ENCODE measurements at places on chromosomes 6 and 20.

GRCh38 chr20:64149141-64149540 is 15.1 kb upstream of the MYT1 start:
- DNase-seq: no peak

DNA sequence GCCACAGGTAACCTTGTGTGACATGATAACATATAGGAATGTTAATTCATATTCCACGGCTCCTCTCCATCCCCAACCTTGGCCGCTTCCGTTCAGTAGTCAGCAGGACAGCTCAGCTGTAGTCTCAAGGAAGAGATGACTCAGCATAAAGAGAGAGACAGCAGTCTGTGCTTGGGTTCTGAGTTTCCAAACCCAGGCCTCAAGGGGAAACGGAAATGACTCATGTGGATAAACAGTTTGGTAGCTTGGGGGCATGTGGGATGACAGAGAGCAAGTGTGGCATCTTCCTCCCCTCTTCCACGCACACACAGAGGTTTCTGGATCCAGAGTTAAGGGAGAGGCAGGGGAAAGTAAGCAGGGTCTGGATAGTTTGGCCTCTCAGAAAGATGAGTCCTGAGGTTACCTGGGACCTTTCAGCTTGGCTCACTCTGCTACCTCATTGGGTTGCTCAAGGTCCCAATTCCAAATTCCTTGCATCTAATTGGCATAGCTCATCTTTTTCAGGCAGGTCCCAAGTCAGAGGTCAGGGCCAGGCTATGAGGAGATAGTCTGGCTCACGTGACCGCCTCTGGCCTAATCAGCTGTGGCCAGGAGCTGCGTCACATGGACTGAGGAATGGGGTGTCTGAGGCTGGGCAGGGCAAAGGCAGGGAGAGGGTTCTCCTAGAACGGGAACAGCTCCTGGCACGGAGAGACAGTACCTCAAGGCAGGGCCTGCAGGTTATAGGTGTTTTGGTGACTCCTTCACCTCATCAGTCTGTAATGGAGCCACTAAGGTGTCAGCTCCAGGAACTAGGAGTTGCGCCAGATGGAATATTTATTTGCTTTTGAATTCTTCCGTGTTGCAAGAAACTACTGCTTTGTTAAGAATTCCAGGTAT is 36.5 kb upstream of the MLN start:
- no peak for DNase-seq

DNA sequence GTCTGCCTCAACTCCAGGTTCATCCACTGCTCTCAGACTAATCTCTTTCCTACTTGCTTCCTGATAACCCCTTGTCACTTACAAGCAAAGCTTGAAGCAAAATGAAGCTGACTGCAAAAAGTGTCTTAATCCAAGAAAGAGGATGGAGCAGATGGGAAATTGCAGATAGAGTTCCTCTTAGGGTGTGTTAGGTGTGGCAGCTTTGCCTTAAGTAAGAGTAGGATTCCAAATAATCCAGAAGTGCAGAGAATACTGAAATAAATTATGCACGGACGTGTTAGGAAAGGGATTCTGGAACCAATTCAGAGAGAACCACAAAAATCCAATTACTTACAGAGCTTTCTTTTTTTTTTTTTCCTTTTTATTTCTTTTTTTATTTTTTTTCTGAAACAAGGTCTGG is 6.1 kb upstream of the RPL7L1 start:
- no peak for DNase-seq

DNA sequence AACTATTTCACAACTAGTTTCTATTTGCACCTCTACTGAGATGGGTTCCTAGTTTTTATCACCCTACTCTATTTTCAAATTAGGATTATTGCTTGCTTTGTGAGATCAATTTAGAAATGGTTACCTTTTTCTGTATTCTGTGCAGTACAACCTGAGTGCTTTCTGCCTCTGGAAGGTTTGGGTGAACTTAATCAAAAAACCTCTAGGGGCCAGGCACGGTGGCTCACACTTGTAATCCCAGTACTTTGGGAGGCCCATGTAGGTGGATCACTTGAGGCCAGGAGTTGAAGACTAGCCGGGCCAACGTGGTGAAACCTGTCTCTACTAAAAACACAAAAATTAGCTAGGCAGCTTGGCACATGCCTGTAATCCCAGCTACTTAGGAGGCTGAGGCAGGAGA is 63.3 kb downstream of the SCAF8 start:
- DNase-seq: no peak

DNA sequence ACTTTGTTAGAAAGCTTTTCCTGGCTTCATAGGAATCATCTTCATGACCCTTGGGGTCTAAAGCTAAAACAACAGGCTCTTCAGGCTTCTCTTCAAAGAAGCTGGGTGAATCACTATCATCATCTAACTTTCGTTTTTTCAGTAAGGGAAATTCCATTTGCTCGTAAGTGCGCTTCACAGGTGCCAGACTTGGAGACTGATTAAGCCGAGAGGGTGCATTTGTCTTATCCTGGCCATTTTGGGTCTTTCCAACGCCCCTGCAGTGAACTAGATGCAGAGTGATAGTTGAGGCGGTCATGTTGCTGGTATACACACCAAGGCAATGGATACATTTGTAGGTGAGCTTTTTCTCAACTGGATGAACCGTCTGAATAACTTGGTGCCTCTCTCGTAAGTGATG is 38.8 kb downstream of the ADNP start:
- DNase-seq: no peak

DNA sequence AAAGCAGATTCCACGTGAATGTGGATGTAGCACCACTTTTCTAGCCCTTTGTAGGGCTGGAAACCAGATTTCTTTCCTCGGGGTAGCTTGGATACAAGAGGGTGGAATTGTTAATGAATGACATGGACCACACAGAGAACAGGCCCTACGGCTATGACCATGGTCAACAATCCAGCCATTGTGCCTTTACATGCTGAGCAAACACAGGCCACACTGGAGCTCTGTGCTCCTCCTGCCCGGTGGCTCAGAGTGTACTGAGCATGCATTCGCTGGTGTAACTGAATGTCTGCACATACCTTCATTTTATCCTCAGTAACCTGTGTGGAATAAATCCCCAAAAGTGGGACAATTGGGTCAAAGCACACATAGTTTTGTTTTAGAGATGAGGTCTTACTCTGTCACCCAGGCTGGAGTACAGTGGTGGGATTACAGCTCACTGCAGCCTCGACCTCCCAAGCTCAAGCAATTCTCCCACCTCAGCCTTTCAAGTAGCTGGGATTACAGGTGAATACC is 32.8 kb downstream of the LRP11 start:
- no peak for DNase-seq

DNA sequence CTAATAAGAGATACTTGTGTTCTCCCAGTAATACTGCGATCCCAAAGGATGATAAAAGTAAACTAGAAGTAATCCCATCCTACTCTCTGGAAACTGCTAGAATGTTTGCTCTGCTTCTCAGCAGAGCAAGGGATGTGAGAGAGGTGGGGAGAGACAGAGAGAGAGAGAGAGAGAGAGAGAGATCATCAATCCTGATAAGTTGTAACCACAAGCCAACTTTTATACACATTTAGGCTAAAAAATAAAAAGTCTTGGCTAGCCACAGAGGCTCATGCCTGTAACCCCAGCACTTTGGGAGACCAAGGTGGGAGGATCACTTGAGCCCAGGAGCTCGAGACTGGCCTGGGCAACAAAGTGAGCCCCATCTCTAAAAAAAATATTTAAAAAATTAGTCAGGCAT is 16.0 kb upstream of the TRIM38 start:
- DNase-seq: no peak

- no peak for DNase-seq
These were observed 13.5 kb downstream of the PIGU start for GRCh38 chr20:34663213-34663943.

GRCh38 chr20:41278936-41279335 is 38.6 kb downstream of the ZHX3 start:
- no peak for DNase-seq

DNA sequence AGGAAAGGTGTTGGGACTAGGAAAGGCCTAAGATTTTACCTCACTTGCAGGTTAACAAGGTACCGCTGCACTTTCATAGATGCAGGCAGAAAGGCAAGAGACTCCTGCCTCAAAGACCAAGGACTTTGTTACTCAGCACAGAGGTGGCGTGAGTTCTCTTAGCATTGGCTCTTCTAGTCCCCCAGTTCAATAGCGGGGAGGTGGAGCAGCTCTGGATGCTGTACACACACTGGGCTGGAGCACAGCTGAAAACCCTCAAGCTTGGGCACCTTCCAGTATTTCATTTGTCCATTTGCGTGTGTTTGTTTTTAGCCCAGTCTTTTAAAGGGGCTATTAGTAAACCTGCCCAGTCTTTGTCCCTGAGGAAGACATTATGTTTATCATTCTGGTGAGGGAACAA is 345.2 kb downstream of the FARS2 start:
- no peak for DNase-seq

DNA sequence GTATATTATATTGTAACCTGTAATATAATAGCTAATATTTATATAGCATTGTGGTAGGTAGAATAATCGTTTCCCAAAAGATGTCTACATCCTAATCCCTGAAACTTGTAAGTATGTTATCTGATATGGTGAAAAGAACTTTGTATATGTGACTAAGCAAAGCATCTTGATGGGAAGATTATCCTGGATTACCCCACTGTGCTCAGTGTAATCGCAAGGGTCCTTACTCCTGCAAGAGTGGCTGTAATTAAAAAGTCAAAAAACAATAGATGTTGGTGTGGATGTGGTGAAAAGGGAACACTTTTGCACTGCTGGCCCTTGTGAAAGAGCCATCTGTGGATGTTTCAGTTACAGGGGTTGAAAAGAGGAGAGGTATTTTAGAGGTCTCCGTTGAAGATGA is 95.2 kb downstream of the EDN1 start:
- no peak for DNase-seq

GRCh38 chr20:40774252-40774651 is 85.2 kb upstream of the MAFB start:
- no peak for DNase-seq

DNA sequence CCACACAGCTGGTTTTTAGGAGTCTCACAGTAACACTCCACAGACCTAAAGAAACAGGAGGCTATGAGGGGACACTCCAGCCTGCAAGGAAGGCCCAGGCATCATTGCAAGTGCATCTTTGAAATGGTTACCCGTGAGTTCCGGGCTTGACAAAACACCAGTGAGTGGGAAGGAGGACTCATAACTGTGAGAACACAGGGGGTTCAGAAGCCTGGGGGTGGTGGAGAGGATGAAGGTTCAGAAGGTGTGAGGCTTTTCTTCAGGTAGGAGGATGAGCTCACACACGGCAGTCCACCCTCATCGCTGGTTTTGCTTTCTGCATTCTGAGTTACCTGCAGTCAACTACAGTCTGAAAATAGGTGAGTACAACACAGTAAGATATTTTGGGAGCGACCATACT is 39.9 kb downstream of the MAP7 start:
- DNase-seq: no peak

GRCh38 chr20:5675103-5676091 is 74.8 kb upstream of the SHLD1 start:
- no peak for DNase-seq

- DNase-seq: no peak
These were observed 306.4 kb downstream of the CDKAL1 start for GRCh38 chr6:20840675-20841074.

DNA sequence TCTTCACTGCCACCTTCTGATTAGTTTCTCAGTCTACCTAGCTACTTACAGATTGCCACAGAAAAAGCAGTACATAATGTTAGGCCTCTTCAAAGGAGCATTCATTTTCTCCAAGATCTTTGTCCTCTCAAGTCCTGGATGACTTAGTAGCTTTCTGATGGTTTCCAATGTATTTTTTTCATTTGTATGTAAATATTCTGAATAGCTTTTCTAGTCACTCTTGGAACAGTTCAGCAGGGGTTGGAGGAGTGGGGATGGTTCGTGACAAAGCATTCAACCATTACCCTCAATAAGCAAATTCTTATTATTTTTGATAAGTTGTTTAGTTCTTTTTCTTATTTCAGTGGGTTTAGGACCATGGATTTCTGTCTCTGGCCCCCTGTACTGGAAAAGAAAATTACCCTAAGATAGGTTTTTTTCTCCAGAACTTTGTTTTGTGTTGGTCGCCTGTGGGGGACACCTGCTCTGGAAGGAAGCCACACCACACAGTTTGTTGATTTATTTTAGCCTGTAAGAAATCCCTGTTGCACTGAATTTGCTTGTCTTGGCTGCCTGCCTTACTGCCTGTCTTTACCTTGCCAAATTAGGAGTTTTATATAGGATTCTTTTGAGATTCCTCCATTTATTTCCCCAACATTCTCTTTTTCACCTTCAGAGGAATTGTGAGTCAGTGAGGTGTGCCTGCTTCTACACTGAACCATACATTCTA is 247.9 kb downstream of the RFPL4B start:
- no peak for DNase-seq

DNA sequence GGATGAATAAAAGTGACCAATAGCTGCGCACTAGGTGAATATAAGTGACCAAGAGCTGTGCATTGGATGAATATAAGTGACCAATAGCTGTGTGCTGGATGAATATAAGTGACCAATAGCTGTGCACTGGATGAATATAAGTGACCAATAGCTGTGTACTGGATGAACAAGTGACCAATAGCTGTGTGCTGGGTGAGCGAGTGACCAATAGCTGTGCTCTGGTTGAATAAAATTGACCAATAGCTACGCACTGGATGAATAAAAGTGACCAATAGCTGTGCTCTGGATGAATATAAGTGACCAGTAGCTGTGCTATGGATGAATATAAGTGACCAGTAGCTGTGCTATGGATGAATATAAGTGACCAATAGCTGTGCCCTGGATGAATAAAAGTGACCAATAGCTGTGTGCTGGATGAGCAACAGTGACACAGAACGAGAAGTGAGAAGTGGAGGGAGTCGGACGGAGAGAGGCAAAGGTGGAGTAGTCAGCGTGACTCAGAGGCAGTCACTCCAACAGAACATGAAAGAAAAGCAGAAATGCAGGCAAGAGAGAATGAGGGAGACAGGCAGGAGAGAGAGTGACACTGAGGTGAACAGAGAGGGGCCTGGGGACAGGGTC is 38.5 kb downstream of the RBM38 start:
- no peak for DNase-seq
